ENCODE measurements at places on chromosomes 3 and 15.

- DNase-seq = no peak
These were observed 66.6 kb upstream of the TAMM41 start for GRCh38 chr3:11913316-11913715.

DNA sequence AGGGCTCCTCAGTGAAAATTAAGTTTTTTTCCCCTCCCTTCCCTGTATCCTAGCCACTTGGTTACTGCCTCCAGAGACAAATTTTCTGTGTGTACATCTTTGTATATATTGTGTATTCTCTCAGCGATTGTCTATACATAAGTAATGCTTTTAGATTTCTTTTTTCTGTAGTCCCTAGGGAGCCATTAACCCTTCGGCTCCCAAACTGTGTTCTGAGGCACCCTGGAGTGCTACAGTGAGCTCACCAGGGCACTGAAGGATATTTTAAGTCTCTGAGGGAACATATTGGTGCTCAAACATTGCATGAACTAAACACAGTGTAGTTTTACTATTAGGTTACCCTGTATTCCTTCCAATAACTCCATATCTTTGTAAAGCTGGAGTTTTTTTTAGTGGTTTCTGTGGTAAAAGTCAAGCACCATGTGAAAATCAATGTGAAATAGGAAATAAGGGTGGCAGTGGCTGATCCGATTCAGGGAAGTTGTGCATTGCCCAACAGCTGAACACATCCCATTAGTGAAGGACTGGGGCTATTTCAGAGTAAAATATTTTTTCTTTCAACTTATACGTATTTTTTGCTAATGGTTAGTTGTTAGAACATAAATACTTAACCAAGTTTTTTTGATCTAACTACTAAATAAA is 43.0 kb downstream of the USP13 start:
- no peak for DNase-seq

GRCh38 chr15:72199205-72199515 is 1.6 kb upstream of the GRAMD2A start:
- no peak for DNase-seq

DNA sequence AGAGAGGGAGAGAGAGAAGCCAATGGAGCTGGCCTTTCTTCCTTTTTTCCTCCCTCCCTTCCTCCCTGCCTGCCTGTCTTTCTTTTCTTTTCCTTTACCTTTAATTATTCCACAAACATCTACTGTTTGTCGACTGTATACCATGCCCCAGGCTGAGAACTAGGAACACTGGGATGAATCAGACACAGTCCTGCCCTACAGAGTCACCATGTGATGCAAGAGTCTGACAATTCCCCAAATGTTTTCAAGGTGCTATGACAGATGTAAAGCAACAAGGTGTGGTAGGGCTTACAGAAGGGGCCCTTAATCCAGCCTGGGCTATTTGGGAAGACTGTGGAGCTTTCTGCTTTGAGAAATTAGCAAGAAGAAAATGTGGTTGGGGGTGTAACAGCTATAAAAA is 4.0 kb upstream of the SPSB4 start:
- no peak for DNase-seq

GRCh38 chr3:150603980-150604319 is 829 bp downstream of the SELENOT start:
- no peak for DNase-seq

- DNase-seq = no peak
These were observed 39.0 kb downstream of the MYH15 start for GRCh38 chr3:108471426-108471825.

GRCh38 chr3:46406788-46407611 is at the start of the genes CCR5AS and CCRL2:
Gene CCR5AS (minus strand): TSS chr3:46407066.
Gene CCRL2 (plus strand): TSS chr3:46407259. CDS start chr3:46408080, 821 bp downstream.
- peak; percentile 9 for DNase-seq

DNA sequence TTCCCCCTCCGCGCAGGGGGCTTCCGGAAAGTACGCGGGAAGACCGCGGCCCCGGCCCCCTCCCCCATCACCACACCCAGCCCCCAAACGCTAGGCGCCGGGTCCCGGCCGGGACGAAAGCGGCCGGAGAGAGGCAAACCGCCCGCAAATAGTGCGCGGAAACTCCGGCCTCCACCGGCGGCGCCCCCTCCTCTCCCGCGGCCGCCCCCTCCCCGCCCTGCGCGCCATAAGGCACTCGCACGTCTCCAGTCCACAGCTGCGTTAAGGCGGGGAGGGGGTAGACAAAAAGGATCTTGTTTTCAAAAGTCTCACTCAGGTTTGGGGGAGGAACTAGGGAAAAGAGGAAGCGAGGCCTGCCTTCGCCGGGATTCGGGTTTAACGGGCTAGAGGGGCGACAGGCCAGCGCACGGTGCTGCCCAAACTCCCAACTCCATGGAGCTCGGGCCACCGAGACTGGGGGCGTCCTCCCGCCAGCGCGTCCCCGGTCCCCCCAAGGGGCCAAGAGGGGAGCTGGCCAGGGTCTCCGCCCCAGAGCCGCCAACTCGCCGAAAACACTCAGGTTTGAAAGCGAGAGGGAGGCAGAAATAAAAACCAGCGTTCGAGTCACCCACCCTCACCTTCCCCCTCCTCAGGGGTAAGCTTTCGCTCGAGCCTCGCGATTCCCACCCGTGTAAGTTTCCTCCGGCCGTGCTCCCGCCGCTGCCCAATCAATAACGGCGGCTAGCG is 1.8 kb downstream of the ANP32A start:
- DNase-seq = no peak

DNA sequence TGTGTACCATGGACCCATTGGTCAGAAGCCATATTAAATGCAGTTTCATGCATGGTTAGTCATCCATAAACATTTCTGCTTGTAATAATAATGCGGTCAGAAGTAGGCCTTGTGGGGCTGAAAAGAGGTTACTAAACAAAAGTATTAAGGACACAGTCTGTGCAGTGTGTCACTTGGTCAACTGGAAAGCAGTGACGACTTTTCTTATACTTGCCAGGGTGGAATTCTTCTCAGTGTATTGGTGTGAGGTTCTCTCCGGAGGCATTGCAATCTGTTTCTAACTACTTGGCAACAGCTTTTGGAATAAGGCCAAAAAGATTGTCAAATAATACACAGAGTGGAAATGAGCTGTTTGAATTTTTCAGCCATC is 46.8 kb downstream of the CHL1 start:
- no peak for DNase-seq

GRCh38 chr3:55516392-55517030 is 29.4 kb upstream of the WNT5A start:
- no peak for DNase-seq

DNA sequence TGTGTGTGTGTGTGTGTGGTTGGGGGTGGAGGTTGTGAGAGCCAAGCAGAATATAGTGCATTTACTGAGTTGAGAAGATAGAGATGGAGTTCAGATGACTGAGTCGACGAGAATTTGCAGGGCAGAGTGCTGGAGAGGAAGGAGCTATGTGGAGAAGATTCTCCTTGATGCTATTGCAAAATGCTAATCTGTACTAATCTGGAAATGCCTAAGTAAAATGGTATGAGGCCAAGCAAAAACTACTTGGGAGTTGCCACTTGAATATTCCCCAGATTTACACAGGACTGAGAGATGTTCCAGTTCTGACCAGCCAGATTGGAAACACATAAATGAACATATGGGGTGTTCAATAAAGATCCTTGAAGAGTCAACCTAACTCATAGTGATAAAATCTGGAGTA is 316.4 kb downstream of the NSUN3 start:
- DNase-seq = no peak

All from activated CD8-positive, alpha-beta memory T cell treated with anti-CD3 and anti-CD28 coated beads for 48 hours (primary cell).